ENCODE measurements at places on chromosomes 5 and 9.

- DNase-seq, result no peak
Measured at GRCh38 chr9:134225186-134225585, 60.8 kb upstream of the RNU6ATAC start.

GRCh38 chr9:37984672-37985611 is 81.0 kb upstream of the SLC25A51 start:
- peak; percentile 64 for DNase-seq

DNA sequence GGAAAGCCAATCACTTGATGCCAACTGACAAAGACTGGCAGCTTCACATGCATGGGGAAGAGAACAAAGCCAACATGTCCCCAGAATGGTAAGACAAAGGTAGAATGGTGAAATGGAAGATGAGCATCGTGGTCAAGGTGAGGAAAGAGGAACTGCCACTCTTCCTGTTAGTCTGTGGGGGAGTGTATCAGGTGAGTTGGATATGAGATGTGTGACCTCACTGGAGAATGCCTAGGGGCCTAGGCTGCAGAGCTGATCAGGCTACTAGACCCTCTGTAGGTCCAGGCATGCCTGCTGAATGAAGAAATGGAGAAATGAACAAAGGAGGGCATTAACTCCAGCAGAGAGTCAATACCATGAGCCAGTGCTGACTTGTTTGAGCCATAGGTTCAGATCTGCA is 112.4 kb upstream of the SLC1A3 start:
- DNase-seq, result no peak

DNA sequence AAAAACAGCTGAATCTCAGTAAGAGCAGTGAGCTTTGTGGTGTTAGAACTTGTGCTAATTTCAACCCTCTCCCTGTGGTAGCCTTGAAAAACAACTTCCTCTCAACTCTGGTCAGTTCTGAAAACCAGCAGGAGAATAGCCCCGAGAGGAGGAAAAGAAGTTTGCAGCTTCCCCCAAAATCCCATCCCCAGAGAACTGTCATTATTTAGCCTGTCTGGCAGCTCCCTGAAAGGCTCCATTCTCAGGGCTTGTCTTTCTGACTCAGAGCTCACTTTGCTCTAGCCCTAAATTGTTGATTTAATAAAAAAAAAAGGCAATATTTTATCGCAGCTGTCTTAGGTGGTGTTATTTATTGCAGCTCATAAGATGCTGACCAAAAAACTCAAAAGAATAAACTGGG is 11.4 kb upstream of the SLC45A2 start:
- DNase-seq, result no peak

All from NCI-H1436 (cell line).